ENCODE measurements at places on chromosomes 3 and 15.

GRCh38 chr15:52689562-52689961 lies 10.4 kb upstream of the ATOSA start:
- no peak for DNase-seq

GRCh38 chr3:78048698-78049097 lies 1008.8 kb downstream of the ROBO2 start:
- DNase-seq = no peak

GRCh38 chr3:46959161-46959511 lies 17.4 kb downstream of the CCDC12 start:
- DNase-seq = no peak

DNA sequence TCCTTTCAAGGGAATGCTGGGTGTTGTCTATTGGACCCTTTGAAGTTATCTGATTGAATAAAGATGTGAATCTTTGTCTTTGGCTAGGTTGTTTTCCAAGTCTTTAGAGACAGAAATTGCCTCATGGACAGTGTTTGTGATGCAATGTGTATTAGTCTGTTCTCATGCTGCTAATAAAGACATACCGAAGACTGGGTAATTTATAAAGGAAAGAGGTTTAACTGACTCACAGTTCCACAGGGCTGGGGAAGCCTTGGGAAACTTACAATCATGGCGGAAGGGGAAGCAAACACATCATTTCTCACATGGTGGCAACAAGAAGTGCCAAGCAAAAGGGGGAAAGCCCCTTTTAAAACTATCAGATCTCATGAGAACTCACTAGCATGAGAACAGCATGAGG lies 88.8 kb upstream of the PLXND1 start:
- DNase-seq = peak; percentile 69

- DNase-seq = peak; percentile 94
Measured at GRCh38 chr3:9715764-9716437, 12.3 kb downstream of the CPNE9 start.

GRCh38 chr15:61047783-61048182 lies 181.3 kb downstream of the RORA start:
- DNase-seq = no peak

DNA sequence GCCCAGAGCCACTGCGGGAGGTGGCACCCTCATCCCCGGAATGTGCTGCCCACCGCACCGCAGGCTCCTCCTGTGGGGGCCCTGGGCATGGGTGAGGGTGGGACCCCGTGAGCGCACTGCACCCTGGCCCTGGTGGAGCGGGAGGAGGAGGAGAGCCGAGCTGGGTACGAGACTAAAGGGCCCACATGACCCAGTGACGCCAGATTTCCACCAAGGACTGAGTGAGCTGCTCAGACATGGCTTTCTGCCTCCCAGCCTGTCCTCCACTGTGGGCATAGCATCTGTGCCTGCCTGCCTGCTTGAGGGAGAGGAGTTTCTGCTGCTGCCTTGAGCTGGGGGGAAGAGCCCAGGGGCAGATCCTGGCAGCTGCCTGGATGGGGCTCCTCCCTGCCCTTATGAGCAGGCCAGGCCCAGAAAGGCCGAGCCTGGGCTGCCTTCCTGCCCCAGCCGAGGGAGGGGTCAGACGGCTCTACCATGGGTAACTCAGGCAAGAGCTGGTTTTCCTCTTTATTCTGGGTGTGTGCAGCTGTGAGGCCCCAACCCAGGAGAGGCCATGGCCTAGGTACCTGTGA lies 88.4 kb downstream of the VGLL4 start:
- no peak for DNase-seq

- no peak for DNase-seq
Measured at GRCh38 chr3:4665197-4665596, 172.0 kb downstream of the ITPR1 start.

DNA sequence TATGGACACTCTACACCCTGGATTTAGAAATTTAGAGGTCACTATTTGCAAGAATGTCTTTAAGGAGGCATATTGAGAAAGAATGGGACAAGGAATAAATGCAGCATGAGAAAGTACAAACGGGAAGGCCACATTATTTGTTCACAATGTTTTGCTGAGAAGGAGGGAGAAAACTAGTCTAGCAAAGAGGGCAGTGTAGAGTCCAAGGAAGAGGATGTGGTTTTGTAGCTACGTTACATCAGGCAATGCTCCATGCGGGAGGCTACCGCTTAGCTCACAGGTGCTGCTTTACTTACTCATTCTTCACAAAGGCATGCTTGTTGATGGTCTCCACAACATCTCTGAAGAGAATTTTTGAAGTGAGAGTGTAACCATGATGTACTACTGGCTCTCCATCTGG lies 191.1 kb downstream of the PLCH1 start:
- DNase-seq = no peak

DNA sequence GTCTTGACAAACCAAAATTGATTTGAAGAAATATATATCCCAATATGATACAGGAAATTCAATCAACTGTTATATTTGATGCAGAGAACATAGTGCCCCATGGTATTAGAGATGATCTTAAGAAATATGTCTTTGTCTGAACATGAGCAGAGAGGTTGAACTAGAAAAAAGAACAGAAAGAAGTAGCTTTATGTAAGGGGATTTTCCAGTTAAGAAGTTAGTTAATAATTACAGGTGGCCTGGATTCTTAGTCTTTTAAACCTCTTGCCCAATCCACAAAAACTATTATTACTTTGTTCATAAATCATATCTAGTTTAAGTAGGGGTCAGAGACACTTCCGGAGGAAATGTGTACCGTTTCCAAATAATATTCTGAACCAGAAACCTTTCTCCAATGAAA lies 1186.7 kb upstream of the EPHA6 start:
- DNase-seq = no peak

DNA sequence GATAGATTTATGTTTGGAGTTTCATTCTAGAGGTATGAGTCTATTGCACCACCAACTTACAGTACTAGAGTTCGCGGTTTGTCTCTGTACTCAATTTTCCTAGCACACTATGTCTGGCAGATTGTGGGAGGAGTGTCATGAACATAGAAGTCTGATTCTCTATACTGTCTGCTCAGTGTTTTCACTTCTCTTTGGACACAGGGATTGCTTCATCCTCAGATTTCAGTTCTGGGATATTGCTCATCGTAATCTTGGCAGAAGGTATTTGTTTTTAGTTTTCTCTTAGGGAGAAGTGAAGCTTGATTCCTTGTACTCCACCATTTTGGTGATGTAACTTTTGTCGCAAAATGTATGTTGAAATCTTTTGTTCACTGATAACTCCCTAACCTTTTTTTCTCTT lies 27.8 kb upstream of the AZI2 start:
- no peak for DNase-seq

GRCh38 chr15:42108189-42108588 lies 13.8 kb upstream of the PLA2G4D start:
- DNase-seq = no peak

- no peak for DNase-seq
Measured at GRCh38 chr15:100158356-100158755, 183.4 kb downstream of the ADAMTS17 start.

- DNase-seq = no peak
Measured at GRCh38 chr3:52670621-52671521, 14.8 kb downstream of the PBRM1 start.

DNA sequence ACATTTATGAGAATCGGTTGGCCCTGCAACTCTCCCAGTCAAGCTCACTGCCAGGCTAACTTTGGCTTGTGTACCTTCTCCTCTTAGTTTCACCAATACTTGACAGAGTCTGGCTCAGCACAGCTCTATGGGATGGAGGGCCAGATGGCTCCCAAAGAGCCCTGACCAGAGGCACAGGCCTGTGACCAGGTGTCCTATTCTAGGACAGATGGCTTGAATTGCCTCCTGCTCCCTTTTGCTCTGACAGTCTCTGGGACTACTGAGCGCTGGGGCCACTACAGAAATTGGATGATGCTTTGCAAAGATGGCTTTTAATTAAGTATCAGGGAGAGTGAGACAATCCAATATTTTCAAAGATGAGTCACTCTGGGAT lies 10.3 kb upstream of the ARID3B start:
- DNase-seq = no peak

DNA sequence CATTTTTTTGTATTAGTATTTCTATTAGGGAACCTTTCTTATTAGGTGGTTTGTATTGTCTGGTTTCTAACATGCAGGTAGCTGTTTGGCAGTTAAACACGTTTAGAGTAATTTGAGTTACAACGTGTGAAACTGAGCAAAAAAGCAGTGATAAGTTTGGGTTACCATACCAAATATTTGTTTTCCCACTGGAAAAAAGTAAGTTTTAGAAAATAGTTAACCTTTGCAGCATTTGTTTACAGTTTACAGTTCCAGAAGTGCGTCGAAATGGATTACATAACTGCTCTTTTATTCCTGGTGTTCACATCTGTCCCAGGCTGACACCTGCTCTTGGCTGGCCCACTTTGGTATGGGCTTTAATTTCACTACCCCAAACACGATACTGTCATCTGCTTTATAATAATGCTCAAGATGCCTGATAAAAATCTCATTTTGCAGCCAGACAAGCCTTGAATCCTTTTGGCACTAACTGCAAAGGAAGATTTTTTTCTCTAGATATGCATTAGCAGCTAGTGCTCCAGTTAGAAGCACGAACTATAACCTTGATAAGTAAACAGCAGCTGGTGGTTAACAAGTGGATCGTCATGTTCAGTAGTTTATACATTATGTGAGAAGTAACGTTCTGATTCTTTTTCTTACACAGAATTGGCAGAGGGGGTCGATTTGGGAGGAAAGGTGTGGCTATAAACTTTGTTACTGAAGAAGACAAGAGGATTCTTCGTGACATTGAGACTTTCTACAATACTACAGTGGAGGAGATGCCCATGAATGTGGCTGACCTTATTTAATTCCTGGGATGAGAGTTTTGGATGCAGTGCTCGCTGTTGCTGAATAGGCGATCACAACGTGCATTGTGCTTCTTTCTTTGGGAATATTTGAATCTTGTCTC lies 5.3 kb downstream of the EIF4A2 start:
- DNase-seq = no peak

GRCh38 chr3:37986479-37987314 lies 3.9 kb upstream of the VILL start:
- peak; percentile 46 for DNase-seq
